ENCODE measurements at places on chromosomes 7 and 10.

- peak; percentile 77 for DNase-seq
These were observed 69.6 kb downstream of the ASB13 start for GRCh38 chr10:5596611-5597341.

DNA sequence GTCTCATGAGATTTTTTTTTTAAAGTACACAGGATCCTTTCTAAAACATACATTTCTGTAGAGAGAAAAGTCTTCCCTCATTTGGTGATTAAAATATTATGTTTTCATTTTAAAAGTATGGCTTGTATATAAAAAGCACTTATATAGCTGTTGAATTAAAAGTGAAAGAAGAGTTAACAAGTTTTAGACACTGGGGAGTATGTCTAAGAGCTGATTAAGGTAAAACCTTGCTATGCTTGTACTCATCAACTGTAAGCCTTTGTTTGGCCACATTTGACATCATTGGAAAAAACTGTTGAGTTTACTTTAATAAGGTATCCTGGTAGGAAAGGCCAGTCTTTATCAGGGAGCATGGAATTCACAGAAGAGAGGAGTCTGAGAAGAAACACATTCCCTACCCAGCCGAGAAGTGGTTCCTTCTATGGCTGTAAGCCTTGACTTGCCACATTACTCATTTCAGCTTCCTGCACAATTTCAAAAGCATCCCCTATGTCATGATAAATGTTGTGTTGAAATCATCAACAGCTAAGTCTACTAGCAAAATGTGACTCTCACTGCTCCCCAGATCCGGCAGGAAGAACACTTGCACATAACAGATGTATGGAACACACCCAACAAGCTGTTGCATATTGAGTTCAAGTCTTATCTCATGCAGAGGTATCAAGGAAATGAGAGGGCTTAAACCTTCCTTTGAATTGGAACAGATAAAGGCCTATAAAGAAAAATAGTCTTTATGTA, 171.8 kb upstream of the CDK1 start:
- no peak for DNase-seq

GRCh38 chr7:92968502-92968901, 132.1 kb upstream of the CDK6 start:
- no peak for DNase-seq

GRCh38 chr10:102400598-102401341, 5.3 kb downstream of the NFKB2 start:
- DNase-seq = no peak

DNA sequence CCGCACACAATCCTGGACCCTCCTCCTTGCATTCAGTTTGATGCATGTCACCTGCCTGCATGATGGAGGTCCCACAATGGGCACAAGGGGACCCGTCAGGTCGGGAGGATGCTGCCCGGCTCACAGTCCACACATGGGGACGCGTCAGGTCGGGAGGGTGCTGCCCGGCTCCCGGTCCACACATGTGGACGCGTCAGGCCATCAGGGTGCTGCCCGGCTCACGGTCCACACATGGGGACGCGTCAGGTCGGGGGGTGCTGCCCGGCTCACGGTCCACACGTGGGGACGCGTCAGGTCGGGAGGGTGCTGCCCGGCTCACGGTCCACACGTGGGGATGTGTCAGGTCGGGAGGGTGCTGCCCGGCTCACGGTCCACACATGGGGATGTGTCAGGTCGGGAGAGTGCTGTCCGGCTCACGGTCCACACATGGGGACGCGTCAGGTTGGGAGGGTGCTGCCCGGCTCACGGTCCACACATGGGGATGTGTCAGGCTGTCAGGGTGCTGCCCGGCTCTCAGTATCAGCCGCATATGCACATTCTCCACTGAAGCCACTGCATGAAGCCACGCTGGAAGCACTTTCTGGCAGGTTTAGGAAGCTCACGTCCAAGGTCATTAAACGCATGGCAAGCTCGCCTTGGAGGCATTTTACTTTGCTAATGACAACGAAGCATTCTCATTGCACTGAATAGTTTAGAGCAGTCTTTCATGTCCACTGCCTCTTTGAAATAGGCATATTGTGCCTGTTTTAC, 50.3 kb downstream of the DIP2C start:
- DNase-seq = no peak

DNA sequence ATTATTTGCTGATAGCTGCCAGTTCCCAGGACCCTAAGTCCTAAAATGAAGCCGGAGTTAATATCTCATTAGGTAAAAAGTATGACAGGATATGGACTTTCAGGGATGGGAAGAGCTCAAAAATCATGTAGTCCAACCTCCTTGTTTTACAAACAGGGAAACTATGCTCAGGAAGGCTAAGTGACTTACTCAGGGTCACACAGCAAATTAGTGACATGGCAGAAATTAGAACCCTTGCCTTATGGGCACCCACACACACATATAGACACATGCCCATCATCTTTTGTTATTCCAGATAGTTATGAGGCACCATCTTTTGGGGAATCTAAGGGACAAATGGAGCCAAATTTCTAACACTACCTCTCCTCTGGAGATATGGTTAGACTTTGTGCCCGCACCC, 91.2 kb upstream of the ARID5B start:
- no peak for DNase-seq

DNA sequence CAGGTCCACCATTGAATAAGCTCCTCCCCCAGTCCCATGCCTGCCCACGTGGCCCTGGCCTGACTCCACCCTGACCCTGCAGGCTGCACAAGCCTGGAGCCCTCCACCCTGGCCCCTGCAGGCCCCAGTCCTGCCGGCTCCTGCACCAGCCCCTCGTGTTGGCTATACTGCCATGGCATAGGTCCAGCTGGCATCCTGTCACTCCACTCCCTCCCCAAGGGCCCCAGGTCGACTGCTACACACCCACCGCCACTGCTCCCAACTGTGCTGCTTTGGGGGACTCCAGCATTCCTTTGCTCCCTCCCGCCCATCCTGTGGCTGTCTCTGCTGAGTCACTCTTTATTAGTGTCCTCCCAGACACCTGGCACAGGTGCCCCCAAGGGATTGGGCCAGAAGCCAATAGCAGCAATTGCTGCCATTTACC, 32.4 kb upstream of the HSPA12A start:
- DNase-seq = no peak

GRCh38 chr7:105829681-105830322, 46.6 kb downstream of the ATXN7L1 start:
- no peak for DNase-seq

GRCh38 chr7:64551375-64552142, 11.3 kb downstream of the ZNF680 start:
- no peak for DNase-seq

GRCh38 chr10:97904018-97904381, 54.4 kb downstream of the GOLGA7B start:
- no peak for DNase-seq

GRCh38 chr10:131727560-131727959, 173.2 kb upstream of the PPP2R2D start:
- peak; percentile 29 for DNase-seq

DNA sequence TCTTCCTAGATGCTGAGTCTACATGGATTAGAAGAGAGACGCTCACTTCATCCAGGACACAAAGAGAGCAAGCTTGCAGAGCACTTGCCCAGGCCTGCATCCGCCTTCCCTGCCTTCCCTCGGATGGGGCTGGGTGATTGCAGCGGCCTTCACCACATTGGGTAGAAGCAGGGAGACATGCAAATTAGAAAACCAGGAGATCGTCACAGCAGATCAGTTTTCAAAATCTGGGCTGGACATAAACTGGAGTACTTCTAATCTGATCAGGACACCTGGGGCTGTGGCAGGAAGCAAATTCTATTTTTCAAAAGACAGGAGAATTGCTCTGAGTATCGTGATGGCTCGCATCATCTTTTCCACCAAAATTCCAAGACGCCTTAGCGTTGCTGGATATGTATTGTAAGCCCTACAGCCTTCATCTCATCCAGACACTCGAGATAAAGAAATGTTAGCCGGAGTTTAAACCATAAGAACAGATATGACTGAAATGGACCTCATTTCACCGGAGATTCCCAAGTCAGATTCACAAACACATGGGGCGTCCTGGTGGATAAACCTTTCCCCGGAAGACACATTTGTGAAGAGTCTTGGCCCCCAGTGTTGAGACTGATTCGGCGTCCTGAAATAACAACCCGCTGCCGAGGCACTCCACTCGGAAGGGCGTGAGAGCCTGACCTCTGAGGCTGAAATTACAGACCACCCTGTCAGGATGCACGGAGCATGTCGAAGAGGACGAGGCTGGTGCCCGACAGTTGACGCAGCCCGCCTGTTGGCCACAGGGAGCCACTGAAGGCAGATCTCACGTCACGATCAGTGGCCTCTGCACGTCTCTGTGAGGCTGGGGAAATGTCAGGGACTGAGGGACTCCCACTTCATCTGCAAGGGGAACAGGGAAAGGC, 91.2 kb upstream of the PARD3 start:
- DNase-seq = no peak

- DNase-seq = no peak
These were observed 17.1 kb downstream of the PDCD11 start for GRCh38 chr10:103413564-103413963.

GRCh38 chr10:47458466-47459154, 25.3 kb downstream of the ANXA8 start:
- DNase-seq = no peak

DNA sequence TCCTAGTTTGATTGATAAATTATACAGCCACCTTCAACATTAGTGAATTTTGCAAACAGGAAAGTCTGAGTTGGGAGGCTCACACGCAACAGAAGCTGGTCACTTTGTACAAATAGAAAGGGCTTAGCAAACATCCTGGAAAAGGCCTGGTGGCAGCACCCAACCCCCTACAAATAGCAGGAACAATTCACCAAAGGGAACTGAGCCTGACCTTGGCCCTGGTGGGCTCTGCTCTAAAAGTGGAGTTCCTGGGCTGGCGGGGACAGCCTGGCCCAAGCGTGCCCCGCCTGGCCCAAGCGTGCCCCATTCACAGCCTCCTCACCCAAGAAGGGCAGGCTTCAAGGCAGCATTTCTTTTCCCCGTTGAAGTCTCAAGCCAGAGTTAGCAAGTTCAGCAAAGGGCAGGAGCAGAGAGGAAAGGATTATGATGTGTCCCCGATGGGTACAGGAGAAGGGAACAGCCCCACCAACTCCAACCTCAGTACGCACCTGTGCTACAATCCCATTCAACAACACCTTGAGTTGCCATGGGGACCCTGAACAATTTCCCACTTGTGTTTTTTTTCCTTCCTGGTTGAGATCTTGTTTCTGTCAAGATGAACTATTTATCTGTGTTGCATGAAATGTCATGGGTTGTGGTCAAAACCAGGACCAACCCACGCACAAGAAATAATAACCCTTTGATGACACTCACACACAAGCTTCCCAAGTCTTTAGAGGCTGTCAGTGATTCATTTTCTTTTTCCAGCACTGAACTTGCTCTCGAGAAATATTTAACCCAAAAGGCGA, 43.4 kb downstream of the RGS10 start:
- DNase-seq = no peak
